ENCODE measurements at places on chromosomes 11 and 22.

DNA sequence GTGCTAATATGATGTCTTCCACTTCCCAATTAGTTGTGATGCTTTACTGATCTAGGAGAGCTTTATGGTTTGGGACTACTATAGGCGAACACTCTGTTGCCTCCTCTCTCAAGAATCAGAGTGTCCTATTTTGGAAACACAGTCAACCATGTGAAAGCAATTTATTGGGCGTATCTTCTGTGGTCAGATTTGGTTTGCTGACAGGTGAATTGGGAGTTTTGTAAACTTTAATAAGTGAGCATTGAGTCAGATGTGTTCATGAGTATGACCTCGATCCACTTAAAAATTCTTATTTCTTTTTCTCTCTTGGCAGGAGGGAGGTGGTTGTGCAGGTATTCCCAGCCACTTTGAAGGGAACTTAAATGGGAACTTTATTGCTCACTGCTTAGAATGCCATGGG lies 4.4 kb downstream of the CAT start:
- no peak for DNase-seq

DNA sequence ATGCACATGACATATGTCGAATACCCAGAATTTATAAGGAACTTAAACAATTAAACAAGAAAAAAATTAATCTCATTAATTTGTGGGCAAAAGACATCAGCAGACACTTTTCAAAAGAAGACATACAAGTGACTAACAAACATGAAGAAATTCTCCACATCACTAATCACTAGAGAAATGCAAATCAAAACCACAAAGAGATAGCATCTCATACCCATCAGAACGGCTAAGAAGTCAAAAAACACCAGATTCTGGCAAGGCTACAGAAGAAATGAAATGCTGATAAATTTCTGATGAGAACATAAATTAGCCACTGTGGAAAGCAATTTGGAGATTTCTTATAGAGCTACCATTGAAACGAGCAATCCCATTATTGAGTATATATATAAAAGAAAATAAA lies 210.6 kb upstream of the LUZP2 start:
- DNase-seq = no peak

GRCh38 chr22:37639070-37639760 lies at the start of gene SH3BP1:
SH3BP1 (plus strand) TSS chr22:37639669; CDS start chr22:37639788, 119 bp downstream.
- no peak for DNase-seq

- DNase-seq = no peak
These were observed 1.1 kb downstream of the GATD1 start for GRCh38 chr11:776263-776560.

- DNase-seq = no peak
These were observed 5.7 kb upstream of the SULT4A1 start for GRCh38 chr22:43867839-43868635.

- DNase-seq = no peak
These were observed 4.1 kb downstream of the WNT7B start for GRCh38 chr22:45972889-45973253.

- DNase-seq = no peak
These were observed 46.2 kb upstream of the LMO1 start for GRCh38 chr11:8309862-8310261.

DNA sequence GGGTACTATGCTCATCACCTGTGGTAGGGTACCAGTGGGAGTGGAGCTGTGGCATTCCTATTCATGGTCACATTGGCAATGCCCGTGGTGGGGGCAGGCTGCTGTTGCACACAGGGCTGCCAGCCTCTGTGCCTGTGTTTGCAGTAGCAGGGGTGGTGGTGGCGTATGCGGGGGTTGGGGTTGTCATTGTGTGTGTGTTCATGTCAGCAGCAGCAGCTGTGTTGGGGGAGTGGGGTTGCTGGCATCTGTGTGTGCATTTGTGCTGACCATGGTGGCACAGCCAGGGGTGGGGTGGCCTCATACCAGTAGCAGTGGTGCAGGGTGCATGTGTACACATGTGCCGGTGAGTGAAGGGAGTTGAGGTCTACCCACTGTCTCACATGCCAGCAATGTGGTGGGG lies 34.4 kb downstream of the TMEM225 start:
- no peak for DNase-seq

GRCh38 chr11:44120169-44120568 lies 24.7 kb downstream of the EXT2 start:
- no peak for DNase-seq

DNA sequence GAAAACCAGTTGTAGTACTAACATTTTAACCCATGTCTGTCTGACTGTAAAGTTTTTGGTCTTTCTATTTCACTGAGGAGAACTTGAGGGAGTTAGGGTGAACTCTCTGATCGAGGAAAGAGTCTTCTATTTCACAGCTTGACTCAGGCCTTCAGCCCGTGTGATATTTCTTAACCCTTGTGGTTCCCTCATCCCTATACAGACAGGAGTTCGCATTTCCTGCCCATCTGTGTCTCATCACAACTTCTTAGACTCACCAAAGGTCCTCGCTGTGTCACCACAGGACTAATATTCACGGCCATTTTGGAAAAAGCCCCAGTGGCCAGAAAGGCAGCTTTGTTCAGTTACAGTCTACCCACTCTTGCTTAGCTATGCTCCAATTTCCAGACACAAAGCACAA lies 172.8 kb downstream of the FAM181B start:
- no peak for DNase-seq

- no peak for DNase-seq
These were observed 33.2 kb upstream of the GAB2 start for GRCh38 chr11:78450866-78451265.

- DNase-seq = no peak
These were observed 15.5 kb downstream of the GP1BB start for GRCh38 chr22:19738664-19739447.

DNA sequence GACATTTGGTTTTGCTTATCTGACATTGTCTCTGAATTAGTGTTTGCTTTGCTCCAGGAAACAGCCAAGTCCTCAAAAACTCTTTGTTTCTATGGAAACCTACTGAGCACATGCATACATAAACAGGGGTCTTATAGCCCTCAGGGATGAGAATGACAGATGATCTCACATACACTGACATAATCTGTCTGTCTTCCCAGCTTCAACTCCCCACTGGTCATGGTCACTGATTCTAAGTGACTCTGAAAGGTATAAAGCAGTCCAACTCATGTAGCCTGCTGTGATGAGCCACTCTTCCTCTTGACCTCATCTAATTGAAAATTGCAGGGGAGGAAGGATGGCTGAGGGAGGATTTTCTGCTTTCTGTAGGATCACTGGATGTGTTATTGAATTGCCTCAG lies 12.6 kb downstream of the ZNF143 start:
- DNase-seq = no peak

GRCh38 chr22:28670161-28670560 lies 9.5 kb downstream of the TTC28 start:
- DNase-seq = no peak

GRCh38 chr11:111417766-111418435 lies 38.8 kb upstream of the POU2AF1 start:
- no peak for DNase-seq

DNA sequence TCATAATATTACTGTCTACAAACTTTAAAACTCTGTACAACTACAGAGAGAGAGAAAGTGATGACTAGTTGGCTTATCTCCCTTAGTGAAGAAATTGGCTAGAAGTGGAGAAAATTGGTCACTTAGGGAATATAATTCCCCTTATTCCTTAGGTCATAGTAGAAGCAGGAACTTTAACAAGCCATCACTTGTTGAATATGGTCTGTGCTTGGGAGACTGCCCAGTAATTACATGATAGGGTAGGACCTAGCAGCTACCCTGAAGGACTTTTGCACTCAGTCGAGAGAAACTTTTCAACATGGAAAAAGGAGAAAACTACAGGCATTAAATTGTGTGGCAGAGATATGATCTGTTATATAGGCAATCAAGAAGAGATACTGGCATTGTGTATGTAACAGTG lies 576.5 kb upstream of the CCDC90B start:
- DNase-seq = no peak

GRCh38 chr11:69966910-69967483 lies 111.1 kb upstream of the ANO1 start:
- DNase-seq = no peak
